ENCODE measurements at places on chromosomes 11 and 22.

- no peak for DNase-seq
These were observed 27.0 kb downstream of the SPATA19 start for GRCh38 chr11:133818302-133818701.

- DNase-seq: no peak
These were observed 2.3 kb downstream of the CABP7 start for GRCh38 chr22:29722151-29722550.

DNA sequence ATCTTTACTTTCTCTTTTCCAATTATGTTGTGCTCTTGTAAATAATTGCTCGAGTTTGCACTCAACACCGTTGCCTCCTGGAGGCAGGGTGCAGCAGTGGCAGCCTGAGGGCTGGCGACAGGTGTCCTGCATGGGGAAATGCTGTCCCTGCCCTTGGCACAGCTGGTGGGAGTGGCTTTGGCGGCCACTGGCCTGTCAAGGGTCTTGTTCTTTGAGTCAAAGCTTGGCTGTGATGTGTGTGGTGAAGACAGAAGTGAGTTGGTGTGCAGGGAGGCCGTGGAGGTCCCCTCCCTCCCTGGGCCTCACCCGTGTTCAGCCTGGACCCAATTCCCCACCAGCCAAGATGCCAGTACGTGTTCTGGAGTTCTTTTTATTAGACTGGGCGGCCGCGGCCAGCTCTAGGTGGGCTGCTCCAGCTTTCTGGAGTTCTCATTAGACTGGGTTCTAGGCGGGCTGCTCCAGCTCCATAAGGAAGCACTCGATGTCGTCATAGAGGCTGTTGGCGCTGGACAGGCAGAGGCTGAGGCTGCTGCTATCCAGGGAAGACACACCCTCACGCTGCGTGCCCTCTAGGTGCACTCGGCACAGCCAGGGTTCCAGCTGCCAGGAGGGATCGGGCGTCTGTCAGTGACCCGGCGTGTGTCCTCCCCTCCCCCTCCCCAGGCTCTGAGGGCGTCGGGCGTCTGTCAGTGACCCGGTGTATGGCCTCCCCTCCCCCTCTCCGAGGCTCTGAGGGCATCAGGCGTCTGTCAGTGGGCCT is 3.4 kb downstream of the IRF7 start:
- DNase-seq: no peak

- DNase-seq: no peak
These were observed 27.7 kb downstream of the LRRC4C start for GRCh38 chr11:41431784-41432183.

GRCh38 chr11:1252371-1253102 is 29.7 kb downstream of the MUC5B start:
- DNase-seq: no peak

DNA sequence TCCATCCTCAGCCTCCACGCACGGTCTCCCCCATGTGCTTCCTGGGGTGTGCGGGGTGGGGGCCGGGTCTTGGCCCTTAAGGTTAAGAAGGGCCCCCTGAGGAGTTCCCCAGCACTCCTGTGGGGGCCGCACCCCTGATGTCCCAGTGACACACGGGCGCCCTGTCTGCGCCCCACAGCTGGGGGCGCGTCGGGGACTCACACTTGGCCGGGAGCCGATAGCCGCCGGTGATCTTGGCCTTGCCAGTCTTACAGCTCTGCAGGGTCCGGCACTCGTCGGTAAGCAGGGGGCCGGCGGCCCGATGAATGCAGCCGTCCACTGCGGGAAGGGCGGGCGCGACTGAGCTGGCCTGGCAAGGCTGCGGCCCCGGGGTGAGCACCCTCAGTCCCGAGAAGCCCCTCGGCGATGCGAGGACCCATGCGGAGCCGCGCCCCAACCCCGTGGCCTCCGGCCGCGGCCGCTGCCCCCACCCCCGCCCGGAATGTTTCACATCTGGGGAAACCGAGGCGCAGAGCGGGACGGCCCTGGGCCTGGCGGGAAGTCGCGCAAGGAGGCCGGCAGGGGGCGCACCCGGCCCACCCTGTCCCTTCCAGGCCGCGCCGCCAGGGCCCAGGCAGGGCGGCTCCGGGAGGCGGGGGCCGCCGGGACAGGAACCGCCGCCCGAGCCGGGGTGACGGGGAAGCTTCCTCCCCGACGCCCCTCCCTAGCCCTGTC is 13.9 kb downstream of the OTUB1 start:
- DNase-seq: peak; percentile 72

DNA sequence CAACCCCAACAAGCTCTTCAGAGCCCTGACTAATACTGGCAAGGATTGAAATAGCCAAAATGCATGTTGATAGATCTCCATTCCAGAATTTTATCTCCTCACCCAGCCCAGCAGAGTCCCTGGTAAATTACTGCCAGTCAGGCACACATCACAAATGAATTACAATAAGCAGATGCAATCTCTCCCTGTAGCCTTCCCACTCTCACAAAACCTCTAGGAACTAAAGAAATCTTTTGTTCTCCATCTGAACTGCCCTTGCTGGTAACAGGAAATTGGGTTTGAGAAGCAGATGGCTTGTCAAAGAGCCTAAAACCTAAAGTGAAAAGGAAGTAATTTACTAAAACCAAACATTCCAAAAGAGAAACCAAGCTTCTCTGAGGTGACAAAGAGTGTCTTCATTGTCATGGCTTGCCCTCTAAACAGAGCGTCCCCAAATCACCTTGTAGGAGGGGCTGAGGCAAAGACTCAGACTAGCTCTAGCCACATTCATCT is 59.5 kb downstream of the FAM168A start:
- no peak for DNase-seq

DNA sequence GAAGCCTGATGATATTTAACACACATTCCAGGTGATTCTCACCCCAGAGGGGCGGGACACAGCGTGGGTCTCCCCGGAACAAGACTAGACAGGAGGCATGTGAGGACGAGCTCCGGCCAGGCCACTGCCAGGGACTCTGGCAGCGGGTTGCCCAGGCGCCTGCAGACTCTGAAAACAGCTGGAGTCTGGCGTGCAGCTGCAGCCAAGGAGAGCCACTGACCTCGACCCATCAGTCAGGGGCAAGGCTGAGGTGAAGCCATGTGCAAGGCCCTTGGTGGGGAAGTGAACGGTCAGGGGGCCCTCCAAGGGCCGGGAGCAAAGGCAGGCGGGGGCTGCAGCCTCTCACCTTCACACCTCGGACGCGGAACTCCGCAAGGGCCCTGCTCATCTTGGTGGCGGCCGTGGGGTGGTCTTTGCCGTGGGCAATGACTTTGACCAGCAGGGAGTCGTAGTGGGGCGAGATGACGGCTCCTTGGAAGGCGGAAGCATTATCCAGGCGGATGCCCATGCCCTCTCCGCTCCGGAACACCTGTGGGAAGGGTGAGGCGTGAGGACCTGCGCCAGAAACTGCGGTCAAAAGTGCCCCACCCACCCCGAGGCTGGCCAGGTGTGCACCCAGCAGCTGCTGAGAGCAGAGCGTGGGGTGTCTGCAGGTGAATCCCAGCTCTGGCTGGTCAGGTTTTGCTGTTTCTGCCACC is 6.7 kb downstream of the LRFN4 start:
- DNase-seq: no peak

GRCh38 chr22:46135611-46136485 is 14.5 kb upstream of the PPARA start:
- no peak for DNase-seq

DNA sequence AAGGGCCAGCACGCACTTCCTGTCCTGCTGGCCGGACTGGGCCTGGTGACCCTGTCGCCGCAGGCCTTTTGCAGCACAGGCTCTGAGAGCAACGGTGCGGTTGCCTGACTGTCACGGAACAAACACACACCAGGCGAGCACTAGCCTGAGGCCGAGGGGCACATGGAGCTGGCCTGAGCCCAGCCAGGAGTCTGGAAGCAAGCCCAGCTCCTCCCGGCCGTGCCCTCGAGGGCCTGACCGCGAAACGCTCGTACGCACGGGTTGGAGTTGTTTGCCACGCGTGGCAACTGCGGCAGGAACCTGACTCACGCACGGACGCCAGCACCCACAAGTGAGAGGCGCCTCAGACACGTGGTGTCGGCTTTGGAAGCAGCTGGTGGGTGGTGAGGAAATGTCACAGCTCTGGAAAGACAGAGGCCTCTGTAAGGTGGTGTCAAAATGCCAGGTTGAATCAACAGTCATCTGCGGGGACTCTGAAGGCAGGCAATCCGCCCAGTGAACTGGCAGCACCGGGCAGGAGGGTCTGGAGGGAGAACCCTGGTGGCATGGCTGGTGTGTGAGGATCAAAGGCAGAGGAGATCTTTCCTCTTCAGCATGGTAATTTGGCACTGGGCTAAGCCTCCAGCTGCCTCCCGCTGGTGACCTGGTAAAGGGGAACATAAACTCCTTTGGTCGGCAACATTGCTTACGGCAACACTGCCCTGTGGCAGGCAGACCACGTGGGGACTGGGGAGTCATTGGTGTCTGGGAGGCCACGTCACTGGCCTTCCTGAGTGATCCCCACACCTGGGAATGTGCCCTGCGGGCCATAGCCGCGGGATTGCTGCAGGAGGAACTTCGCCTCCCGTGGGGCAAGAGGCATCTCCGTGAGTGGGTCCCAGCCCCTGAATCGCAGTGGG is 15.3 kb upstream of the IL17REL start:
- peak; percentile 47 for DNase-seq

DNA sequence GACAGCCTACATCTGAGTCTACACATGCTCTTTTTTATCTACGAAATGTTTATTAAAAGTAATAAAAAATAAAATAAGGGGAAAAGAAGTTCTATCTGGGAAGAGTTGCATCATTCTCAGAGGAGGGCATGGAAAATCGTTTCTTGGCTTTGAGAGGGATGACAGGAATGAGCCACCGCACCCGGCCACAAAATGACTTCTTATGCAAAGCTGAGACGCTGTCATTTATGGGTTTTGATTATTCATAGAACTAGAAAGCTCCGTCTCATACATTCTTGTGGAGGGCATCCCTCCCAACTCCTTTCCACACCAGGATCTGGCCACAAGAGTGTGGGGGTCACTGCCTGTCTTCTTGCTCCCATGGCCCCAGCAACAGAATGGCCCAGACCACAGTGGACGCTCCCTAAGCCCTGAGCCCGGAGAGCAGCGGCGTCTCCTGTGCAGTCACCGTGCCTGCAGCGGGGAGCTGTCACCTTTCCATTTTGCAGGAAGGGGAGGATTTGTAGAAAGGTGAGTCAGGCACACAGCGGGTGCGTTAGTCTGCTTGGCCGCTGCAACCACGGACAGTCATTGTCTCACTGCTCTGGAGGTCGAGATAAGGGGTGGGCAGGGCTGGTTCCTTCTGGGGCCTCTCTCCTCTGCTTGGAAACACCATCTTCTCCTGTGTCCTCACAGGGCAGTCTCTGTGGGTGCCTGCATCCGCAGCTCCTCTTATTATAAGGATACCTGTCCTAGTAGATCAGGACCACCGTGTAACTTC is 1388.7 kb downstream of the BRD1 start:
- no peak for DNase-seq

Data from CD4-positive, alpha-beta T cell treated with Interleukin-6 at 100 ng/mL for 8 hours (primary cell).